ENCODE measurements at places on chromosomes 13 and 19.

DNA sequence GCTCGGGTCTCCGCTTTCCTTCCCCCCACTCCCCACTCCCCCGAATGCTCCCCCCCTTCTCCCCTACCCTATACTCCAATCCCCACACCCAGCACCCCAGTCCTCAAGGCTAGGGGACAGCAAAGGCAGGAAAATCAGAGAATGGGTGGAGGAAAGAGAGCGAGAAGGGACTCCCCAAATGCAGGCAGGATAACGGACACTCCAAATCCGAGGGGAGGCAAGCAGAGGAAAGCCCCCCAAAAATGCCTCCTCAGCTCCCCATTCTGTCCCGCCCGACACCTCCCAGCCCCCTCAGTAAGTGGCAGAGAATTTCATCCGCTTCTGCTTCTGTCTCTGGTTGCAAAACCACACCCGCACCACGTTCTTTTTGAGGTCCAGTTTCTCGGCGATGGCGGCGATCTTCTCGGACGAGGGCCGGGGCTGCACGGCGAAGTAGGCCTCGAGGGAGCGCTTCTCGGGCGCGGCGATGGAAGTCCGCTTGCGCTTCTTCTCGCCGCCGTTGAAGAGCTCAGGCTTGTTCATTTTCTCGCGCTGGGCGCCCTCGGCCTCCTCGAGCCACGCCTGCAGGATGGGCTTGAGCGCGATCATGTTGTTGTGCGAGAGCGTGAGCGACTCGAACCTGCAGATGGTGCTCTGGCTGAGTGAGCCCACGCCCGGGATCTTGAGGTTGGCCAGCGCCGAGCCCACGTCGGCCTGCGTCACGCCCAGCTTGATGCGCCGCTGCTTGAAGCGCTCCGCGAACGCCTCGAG is 2.1 kb downstream of the POU4F1 start:
- no peak for DNase-seq

DNA sequence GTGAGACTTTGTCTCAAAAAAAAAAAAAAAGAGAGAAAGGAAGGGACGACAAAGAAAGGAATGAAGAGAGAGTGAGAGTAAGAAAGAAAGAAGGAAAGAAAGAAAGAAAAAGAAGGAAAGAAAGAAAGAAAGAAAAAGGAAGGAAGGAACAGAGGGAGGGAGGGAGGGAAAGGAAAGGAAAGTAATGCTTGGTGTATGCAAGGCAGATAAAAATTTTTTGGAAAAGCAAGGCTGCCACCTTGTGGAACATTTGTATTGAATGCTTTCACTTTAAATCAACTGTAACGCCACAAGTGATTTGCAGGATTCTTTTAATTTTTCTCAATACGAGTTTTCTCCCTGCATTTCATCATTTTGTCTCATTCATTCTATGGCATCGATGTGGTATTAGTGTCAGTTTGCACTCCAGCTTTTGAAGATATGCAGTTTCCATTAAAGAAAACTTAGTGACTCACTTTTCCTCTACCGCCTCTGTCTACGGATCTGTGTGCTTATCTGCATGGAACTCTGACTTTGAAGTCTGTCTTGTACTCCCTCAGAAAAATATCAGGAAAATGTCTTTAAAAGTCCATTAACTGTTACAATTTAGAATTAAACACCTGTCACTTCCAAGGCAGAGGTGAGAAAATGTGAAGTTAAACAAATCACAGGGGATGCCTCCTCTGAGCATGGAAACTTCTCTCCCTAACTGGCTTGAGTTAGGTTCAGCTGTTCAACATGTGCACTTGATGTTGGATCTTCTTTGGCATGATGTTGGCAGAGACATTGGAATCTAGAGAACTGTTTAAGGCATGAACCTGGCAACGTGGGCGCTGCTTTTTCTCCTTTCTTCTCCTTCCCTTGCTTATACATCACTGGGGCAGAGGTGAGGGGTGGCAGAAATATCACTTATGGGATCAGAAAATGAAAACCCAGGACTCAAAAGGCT is 20.0 kb upstream of the ZDHHC20 start:
- peak; percentile 85 for DNase-seq

DNA sequence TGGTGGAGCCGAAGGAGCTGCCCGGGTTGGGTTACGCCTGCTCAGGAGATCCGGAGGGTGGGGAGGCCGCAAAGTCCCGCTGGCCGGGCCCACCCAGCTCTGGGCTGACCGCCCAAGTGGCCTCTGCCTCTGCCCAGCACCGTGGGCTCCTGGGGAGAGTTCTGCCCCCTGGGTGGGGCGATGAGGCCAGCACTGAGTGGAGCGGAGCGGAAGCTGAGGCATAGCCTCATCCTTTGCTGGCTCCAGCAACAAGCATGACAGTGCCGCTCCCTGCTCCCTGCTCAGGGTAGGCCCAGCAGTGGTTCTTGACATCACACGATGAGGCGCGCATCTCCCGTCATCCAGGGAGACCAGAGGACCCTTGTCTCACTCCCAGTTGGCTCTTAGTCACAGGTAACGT is 22.5 kb downstream of the CCDC8 start:
- DNase-seq: no peak

DNA sequence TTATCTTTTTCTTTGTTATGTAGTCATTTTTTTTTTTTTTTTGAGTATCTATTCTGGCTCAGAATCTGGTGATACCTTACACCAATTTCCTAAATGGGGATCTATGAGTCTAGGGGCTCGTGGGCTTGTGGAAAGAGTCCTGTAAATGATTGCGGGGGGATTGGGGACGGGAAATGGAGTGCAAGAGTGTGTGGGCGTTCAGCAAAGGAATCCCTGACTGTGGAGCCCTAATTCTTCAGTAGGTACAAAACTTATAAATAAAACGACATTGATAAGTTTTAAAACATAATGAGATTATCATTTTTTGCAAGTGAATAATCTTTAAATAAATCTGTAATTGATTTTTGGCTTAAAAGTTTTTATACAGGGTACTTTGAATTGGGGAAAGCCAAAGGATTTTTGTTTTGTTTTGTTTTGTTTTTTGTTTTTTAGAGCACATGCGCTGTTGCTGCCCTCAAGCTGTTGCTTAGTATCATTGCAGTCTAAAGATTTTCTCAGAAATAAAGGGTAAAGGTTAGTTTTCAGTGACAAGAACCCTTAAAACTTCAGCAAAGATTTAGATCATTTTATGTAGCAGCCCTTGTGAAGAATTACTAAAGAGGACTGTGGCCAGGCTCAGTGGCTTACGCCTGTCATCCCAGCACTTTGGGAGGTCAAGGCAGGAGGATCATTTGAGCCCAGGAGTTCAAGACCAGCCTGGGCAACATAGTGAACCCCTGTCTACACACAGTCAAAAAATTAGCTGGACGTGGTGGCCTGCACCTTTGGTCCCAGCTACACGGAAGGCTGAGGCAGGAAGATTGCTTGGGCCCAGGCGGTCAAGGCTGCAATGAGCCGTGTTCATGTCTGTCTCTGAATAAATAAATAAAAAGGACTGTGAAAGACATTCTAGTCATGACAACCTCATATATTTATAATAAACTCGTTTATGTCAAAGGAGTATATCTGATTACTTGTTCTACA is 1.7 kb downstream of the ERCC5 start:
- DNase-seq: peak; percentile 54

- no peak for DNase-seq
Observed at GRCh38 chr19:52600639-52601024, 30.5 kb downstream of the ZNF701 start.

GRCh38 chr19:18456974-18457373 is 19.0 kb upstream of the ISYNA1 start:
- DNase-seq: no peak

- DNase-seq: no peak
Observed at GRCh38 chr13:105817498-105817897, 718.0 kb downstream of the EFNB2 start.

DNA sequence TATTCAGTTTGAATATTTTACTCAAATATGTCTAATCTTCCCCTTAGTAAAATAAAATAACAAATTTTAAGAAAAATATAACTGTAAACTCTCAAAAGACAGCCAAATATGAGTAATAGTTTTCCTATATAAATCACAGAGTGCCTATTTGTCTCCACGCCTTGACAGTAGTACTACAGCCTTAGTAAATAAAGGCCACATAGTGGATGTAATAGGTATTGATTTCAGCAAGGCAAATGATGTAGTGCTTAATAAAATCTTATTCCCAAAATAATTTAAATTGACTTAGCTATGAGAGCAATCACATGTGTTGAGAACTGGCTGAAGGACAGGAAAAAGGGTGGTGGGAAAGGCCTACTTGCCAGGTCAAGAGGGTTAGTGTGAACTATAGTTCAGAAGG is 747.2 kb downstream of the OLFM4 start:
- DNase-seq: no peak

- peak; percentile 55 for DNase-seq
Observed at GRCh38 chr13:73421310-73421912, 362.6 kb downstream of the KLF5 start.

DNA sequence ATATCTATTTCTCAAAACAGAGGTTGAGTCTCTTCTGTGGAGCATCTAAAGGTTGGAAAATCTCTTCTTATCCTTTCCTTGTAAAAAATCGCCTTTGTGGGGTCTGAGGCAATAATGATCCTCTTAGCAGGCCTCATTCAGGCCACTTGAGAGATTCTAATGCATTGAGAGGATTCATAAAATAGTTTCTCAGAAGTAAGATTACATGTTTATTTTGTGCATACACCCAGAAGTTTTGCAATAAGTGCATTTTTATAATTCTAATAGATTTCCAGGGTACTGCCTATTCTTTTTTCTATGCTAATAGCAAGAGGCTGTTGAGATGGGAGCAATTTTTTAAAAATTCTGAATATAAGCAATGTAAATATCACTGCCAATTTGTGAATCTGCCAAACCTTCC is 342.2 kb upstream of the KLF12 start:
- no peak for DNase-seq
